ENCODE measurements at places on chromosomes 12 and 14.

- DNase-seq = no peak
Observed at GRCh38 chr14:96423446-96424108, 31.6 kb downstream of the AK7 start.

DNA sequence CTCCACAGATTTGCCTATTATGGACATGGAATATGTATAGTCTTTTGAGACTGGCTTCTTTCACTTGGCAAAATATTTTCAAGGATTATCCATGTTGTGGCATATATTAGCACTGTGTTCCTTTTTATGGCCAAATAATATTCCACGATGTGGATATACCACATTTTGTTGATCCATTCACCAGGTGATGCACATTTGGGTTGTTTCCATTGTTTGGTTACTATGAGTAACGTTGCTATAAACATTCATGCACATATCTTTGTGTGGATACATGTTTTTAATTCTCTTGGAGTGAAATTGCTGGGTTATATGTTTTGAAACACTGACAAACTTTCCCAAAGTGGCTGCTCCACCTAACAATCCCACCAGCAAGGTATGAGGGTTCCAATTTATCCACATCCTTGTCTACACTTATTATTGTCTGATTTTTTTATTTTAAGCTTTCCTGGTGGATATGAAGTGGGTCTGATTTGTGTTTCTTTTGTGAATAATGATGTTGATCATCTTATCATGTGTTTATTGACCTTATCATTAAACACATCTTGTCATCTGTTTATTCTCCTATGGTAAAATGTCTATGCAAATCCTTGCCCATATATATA is 116.2 kb upstream of the FRMD6 start:
- no peak for DNase-seq

DNA sequence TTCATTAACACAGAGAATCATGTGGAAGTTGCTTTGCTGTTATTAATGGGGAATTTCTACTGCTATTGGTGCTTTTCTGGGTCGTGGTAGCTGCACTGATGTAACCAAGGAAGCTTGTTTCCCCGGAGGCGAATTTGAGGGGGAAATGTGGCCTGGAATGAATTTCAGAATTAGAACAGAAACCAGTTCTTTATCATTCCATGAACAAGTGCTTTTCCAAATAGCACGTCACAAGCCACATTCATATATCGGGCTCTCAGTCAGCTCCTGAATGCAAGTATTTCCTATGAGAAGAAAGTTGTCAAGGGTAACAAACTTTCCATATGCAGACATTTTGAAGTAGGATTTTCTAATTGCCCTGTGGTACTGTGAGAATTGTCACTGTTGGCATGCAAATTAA is 1353.2 kb downstream of the AACS start:
- DNase-seq = no peak

DNA sequence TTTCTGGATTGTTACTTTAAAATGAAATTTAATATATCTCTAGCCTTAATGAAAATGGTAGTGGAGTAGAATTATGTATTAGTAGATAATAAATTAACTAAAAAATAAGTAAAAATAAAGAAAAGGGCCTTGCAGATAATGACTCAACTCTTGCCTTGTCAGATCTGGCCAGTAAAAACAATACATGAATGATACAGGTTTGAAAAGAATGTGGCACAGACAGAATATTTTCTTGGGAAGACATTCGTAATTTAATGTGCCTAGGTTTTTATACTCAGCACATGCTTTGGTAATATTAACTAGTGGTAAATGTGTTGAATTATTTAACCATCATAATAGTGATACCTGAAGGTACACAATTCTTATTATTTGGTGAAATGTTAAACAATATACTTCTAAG is 28.3 kb downstream of the ATF7IP start:
- DNase-seq = no peak

DNA sequence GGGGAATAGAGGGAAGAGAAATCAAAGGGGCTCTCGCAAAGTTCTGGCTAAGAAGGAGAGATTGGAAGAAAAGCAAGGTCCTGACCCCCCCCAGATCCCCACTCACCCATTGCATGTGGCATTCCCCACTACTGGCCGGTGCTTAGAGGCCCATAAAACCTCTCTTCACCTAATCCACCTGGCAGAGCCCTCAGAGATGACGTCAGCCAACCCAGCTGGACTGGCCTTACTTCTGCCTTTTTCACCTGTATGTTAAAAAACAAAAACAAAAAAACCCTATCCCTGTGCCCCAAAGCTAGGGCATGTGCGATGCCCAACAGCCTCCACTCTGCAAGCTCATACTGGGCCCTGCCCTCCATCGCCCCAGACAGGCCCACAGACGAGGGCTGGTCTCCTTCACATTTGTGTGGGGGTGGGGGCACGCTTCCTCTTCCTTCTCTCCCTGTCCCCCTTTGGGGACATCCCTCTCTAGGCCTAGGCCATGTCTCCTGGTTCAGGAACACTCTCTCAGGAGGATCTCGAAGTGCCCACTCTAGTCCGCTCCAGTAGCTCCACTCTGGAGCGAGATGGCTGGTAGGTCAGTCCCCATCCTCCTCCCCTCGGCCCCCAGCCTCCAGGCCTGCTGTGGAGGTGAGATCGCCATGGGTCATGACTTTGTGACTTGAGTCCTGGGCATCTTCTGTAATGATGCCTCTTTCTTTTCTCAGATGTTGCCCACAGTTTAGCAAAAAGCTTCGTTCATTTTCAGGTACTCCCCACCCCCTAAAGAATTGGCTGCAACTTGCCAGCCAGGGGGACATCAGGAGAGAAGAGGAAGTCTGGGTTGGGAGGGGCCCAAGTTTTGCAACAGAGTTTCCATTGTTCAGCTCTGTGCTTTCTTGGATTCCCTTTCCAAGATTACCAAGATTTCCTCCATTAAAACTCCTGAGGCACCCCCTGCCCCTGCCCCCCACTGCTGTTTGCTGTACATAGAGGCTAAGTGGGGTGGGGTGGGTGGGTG is 37.0 kb downstream of the FIGNL2 start:
- no peak for DNase-seq
